ENCODE measurements at places on chromosomes 4 and X.

DNA sequence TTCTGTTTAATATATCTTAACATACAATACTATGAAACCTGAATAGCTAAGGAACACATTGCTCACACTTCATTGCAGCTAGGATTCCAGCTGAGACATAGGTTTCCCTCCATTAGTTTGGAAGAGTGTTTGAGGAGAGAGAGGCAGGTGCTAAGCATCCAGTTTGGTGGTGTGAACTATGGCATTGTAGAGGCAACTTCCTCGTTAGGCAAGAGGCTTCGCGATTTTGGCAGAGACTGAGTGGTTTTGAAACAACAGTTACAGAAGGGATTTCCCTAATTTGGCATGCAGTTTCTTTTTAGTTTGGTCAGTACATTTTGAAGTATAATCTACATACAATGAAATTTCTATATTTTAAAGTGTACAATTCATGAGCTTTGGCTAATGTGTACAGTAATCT lies 117.1 kb upstream of the BMP3 start:
- DNase-seq, result no peak

GRCh38 chrX:78574306-78574705 lies 84.8 kb downstream of the RTL3 start:
- DNase-seq, result no peak

DNA sequence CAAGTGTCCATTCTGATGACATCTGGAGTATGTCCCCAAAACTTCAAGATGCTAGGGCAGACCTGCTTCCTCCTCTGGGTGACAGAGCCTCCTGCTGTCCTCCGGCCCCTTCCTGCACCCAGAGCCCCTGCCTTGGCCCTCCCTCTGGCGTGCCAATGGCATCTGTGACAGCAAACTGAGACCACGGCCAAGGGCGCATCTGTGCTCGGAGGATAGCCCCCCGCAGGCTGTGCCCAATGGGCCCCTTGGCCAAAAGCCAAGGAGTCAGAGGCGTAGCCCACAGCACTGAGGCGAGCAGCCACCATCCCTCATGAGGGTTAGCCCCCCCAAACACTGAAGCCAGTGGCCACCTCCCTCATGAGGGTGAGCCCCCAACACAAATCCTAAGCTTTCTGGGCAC lies 7.9 kb downstream of the LRPAP1 start:
- DNase-seq, result no peak

- DNase-seq, result no peak
These were observed 80.8 kb downstream of the CCSER1 start for GRCh38 chr4:90207887-90208454.

GRCh38 chrX:131728295-131729145 lies 184.6 kb downstream of the OR13H1 start:
- DNase-seq, result peak; percentile 1

DNA sequence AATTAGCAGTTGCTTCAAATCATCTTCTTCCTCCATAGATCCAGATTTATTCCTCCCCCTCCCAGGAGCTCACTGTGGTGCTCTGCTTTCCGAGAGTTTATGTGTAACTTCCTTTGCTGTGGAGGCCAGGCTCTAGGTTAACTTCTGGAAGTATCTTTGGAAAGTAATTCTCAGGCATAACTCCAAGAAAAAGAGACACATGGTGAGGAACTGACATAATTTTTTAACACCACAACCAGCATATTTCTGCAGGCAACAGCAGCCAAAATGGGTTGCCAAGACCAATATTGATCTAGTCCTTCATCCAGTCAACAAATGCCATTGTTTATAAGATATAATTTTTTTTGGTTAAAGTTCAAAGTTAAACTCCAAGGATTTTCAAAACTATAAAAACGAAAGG lies 114.5 kb upstream of the RBPJ start:
- DNase-seq, result no peak

DNA sequence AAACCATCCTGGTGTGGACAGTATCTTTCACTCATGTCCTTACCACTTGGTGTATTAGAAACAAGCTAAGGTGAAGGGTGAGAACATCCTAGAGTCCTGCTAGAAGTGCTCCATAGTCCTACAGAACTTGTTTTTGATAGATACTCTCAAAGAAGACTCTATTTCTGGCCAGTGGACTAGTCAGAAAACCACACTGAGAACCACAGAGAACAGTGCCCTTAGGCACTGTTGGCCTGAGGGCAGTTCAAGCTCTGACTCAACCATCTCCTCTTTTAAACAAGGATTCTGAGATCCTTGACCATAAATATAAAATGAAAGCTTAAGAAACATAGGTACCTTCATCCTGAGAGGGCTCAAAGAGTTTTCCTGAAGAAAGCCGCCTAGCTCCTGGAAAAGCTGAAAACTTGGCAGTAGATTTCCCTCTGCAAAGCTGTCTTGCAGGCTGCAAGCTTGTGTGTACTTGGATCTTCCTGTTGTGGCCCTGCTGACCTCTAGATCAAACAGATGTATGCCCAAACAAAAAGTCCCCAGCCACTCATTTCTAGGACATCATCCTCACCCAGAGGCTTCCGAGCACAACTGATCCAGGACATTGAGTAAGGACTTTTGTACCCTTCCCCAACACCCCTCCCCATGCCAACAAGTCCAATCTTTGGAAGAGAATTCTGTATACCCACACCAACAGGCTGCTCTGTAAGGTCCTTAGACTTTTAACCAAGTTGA lies 111.6 kb upstream of the CXCL13 start:
- peak; percentile 56 for DNase-seq

GRCh38 chr4:117447925-117448324 lies 362.5 kb upstream of the TRAM1L1 start:
- DNase-seq, result no peak

GRCh38 chr4:1365271-1366178 lies 18.5 kb downstream of the UVSSA start:
- DNase-seq, result no peak

DNA sequence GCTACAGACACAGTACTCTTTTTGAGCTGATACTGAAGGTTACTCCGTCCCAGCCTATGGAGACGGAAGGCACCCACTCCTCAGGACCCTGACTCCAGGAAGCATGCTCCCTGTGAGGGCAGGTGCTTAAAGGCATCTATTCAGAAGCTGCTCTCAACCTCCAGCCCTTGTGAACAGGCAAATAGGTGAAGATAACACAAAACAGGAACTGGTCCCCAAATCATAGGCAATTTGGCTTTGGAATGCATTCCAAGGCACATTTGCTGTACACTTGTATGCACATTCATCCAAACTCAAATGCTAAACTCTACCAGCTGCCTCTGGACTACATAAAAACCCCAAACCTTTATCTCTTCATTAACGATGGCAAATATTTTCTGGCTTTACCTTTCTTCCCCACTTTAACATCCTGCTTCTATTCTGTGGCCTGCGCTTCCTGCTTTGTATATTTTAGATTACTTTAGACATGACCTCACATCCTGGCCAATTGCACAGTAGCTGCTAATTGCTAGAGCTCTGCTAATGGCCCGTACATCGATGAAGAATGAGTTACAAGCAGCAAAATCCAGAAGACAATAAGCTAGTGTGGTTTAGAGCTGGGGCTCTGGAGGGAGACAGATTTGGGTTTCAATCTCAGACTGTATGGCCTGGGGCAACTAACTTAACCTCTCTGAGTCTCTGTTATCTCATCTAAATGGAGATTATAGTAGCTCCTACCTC lies 3.2 kb downstream of the SEL1L3 start:
- DNase-seq, result no peak

- peak; percentile 60 for DNase-seq
These were observed 5.3 kb downstream of the SLAIN2 start for GRCh38 chr4:48346594-48346993.

DNA sequence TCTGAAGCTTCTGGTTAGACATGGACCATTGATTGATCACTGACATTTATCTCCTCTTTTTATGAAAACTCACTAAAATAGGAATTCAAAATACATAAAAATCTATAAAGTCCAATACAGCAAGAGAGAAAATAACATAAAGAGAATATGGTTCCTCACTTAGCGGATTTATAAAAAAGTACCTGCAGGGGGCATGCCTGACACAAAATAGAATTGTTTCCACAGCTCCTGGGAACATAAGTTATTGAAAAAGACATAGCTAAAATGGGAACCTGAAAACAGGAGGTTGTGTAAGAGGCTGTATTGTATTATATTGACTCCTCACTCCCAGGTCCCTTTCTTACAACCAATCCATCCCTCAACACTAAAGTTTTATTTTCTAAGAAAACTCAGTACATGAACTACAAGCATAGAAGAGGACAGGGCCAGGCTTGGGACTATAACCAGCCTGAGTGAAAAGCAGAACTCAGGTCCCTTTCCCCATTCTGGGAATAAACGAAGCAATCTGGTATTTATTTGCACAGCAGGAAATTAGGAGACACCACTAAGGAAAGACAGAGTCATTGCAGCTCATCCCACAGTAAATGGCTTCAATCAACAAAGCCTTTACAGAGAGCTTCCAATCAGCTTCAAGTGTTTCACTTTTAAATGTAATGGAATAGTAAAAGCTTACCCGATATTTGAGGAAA lies 121.1 kb upstream of the NDST4 start:
- peak; percentile 6 for DNase-seq

DNA sequence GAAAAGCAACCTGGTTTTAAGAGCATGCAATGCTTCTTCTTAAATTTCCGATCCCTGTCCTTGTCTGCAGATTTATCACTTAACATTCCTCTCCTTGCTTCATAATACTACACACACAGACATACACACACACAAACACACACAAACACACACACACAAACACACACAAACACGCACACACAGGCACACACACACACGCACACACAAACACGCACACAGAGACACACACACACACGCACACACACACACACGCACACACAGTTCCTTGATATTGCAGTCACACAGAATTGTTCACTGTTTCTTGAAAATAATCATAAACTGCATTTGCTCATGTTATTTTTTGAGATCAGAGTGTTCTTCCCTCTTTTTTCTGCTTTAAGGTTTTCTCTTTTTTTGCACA lies 458.3 kb upstream of the ATOH1 start:
- no peak for DNase-seq

DNA sequence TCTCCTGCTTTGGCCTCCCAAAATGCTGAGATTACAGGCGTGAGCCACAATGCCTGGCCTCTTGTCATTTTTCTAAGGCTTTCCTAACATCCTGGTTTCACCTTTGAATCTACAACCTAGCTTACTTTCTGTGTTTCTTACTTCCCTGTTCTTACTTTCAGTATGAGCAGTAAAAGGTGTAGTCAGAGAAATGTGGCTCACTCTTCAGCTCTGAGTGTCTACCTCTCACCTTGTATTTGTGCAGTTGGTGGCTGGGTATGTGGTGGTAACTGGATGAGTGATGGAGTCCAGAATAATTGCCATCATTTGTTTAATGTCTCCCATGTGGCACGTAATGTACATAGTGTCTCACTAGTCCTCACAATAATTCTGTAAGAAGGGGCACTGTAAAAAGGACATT lies 19.1 kb upstream of the CXCL11 start:
- no peak for DNase-seq

- DNase-seq, result no peak
These were observed 391.5 kb downstream of the SPOCK3 start for GRCh38 chr4:166842795-166843261.

GRCh38 chrX:105553118-105553517 lies 269.2 kb upstream of the NRK start:
- no peak for DNase-seq

DNA sequence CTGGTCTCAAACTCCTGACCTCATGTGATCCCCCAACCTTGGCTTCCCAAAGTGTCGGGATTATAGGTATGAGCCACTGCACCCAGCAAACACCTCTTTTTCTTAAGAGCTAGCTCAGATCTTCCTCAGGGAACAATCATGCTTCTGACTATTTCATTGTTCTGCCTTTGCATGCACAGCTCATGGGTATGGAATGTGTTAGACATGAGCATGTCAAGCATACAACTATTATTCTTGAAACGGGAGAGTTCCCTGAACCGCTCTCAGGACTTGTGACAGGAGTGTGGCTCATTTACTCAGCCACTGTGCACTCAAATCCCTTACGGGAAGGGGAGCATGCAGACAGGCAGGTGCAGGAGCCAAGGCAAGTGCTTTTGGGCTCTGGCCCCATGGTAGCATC lies 231.7 kb upstream of the TAPT1 start:
- DNase-seq, result peak; percentile 54

DNA sequence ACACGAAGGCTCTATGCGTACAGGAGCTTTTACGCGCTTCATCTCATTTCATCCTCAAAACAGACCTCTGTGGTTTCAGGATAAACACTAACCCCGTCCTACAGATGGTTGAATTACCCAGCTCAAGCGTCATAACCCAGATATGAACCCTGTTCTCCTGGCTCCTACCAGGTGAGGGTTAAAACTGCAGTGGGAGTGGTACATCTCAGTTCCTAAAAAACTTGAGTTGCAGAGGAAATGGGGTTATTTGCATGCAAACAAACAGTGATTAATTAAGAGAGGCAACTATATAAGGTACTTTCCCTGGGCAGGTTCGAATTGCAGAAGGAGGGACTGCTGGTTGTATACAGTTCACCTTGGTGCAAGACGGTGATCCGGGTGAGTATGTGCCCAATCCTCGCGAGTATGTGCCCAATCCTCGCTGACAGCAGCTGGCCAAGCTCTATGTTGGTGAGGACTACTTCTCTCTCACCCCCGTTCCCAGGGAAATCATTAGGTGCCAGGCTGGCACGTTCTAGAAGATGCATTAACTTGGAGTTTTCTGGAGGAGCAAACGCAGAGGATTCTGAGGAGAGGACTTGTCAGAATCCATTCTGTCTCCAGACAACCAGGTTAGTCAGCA lies 72.6 kb downstream of the FHDC1 start:
- no peak for DNase-seq

DNA sequence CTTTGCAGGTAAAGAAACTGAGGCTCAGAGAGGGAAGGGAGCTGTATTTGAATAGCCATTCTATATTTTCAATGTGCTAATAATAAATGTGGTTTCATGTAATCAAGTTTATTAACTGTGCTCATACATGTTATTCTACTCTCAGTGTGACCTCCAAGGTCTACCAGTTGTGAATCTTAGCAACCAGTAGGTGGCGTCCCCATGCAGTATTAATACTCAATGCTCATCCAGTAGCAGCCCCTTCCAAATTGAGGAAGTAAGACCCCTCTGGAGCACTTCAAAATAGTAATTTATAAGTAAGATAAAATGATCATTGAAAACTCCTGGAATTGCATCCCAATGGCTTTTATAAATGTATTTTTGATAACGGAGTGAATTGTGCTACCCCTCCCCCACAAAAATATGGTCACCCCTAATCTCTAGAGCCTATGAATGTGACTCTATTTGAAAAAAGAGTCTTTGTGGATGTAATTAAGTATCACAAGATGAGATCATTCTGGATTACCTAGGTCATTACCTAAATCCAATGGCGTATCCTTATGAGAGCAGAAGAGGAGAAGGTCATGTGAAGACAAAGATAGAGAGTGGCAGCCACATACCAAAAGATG lies 20.4 kb upstream of the SEPSECS start:
- DNase-seq, result peak; percentile 68

DNA sequence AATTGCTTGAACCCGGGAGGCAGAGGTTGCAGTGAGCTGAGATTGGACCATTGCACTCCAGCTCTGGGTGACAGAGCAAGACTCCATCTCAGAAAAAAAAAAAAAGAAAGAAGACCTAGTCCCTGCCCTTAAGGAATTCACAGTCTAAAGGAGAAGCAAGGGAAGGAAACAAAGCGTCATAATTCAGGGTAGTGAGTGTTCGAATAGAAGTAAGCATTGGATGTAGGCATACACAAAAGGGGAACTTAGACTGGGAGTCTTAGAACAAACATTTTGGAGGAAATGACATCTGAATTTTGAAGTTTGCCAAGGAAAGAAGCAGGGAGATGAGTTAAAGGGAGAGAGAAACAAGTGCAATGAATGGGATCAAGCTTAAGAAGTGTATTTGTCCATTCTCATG lies 32.4 kb downstream of the PPM1K start:
- no peak for DNase-seq

- peak; percentile 78 for DNase-seq
These were observed 596.3 kb upstream of the TENM3 start for GRCh38 chr4:181646864-181647263.

- DNase-seq, result peak; percentile 29
These were observed 472.6 kb upstream of the CPEB2 start for GRCh38 chr4:14529653-14530052.

Data from ELR (cell line).